RPMI8226 (cell line): ENCODE measurements at places on chromosomes 7 and 10.

GRCh38 chr10:73167458-73167782, 388 bp downstream of the ECD start:
- no peak for DNase-seq

- no peak for DNase-seq
These were observed 48.7 kb downstream of the TPK1 start for GRCh38 chr7:144787127-144787526.

- DNase-seq = no peak
These were observed 219.4 kb upstream of the CELF2 start for GRCh38 chr10:10798102-10798863.

DNA sequence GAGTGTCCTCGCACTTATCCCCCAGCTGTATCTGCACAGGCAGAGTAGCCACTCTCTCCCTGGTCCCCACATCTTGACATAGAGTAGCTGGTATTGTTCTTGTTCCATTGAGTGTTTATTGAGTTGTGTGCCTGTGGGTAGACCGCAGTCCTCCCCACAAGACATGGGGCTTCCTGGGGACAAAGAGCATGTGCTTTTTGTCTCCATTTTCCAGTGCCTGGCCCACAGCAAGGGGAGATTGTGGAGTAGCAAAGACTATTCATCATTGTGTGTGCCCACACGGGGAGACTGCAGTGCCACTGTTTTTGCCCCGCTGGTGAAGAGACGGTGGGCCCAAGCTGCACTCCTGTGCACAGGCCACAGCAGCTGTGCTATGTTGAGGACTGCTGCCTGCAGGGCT, 63.5 kb downstream of the FRMPD2 start:
- no peak for DNase-seq

- DNase-seq = no peak
These were observed 25.1 kb downstream of the TBXAS1 start for GRCh38 chr7:139854124-139854511.

DNA sequence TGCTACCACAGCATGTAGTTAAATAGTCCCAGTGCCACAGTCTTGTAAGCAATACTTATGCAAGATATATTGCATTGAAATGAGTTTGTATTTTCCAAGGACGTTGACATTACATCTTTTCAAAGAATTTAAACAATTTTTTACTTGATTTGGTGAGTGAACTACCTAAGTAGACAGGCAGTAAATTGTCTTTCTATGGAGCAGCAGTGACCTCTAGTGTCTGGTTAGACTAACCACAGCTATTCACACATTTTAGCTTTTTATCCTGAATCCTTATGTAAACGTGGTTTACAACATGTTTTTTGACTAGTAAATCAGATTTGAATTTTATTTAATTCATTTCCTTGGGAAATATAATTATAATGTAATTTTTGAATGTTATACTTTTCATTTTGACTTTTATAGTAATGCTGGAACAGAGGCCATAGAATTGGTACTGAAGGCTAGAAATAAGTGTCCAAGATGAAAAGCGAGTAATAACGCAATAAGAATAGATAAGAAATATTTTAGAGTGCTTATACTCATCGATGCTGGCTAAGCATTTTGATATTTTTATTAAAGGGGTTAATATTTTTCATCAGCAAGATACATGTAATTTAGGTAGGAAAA, 5.6 kb downstream of the LRRTM3 start:
- DNase-seq = peak; percentile 56

GRCh38 chr7:35657125-35657524, 37.8 kb downstream of the HERPUD2 start:
- no peak for DNase-seq

DNA sequence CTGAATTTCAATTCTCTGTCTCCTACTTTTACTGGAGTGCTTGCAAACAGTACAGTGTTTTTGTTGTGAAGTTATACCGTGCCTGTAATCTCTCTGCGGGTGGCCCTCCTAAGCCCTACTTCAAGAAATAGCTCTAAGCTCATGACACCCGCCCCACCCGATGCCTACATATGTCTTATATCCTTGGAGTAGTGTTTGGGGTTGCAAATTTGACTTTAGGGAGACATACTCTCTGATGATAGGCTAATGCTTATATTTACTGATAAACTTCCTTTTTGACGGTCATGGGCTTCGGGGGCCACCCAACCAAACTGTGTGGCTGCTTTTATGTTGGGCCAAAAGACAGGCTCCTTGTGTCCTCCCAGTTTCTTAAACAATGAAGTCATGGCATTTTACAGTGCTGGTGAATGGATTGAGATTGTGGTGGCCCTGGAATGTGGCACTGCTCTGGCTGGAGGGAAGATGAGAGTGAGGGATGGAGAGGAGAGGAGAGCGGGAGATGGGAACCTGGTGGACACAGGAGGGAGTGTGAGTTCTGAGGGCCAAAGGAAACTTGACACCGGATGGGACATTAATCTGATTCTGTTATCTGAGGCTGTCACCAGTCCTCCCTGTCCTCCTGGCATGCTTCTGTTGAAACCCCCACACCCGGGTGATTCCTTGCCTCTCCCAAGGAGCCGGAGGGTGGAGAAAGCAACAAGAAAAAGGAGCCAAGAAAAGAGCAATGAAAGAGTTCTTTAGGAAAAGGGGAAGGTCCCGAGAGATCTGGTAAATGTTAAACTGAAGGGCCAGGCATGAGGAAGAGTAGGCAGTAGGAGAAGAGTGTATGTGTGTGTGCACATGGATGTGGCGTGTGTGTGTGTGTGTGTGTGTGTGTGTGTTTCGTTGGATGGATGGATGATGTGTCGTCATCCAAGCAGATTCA, 113.3 kb downstream of the TCF7L2 start:
- no peak for DNase-seq

- DNase-seq = peak; percentile 82
These were observed 43.3 kb upstream of the CYTH3 start for GRCh38 chr7:6315746-6316145.

DNA sequence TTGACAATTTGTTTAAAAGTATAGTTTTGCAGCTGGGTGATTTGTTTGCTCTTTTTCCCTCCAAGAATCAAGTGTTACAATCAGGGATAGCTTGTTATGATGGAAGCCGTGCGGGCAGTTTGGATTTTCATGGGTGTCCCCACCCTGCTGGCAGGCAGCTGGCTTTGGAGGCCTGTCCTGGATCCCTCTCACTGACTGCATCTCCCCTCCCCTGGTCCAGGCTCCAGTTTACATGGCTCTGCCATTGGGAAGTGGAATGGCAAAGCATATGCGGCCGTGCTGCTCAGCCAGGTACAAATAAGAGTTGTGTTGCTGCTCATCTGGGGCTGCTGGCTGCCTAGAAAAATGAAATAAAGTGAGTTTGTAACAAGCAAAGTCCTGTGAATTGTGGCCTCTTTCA, 76.0 kb downstream of the CXCL12 start:
- DNase-seq = no peak

DNA sequence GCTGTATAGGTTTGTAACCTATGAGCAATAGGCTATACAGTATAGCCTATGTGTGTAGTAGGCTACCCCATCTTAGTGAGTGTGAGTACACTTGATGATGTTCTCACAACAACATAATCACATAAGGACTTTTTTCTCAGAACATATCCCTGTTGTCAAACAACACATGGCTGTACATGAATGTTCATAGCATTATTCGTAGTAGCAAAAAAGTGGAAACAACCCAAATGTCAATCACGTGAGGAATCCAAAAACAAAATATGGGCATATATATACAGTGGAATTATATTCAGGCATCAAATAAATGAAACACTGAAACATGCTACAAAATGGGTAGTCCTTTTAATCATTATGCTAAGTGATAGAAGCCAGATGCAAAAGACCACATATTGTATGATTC, 31.1 kb downstream of the CCDC172 start:
- no peak for DNase-seq

DNA sequence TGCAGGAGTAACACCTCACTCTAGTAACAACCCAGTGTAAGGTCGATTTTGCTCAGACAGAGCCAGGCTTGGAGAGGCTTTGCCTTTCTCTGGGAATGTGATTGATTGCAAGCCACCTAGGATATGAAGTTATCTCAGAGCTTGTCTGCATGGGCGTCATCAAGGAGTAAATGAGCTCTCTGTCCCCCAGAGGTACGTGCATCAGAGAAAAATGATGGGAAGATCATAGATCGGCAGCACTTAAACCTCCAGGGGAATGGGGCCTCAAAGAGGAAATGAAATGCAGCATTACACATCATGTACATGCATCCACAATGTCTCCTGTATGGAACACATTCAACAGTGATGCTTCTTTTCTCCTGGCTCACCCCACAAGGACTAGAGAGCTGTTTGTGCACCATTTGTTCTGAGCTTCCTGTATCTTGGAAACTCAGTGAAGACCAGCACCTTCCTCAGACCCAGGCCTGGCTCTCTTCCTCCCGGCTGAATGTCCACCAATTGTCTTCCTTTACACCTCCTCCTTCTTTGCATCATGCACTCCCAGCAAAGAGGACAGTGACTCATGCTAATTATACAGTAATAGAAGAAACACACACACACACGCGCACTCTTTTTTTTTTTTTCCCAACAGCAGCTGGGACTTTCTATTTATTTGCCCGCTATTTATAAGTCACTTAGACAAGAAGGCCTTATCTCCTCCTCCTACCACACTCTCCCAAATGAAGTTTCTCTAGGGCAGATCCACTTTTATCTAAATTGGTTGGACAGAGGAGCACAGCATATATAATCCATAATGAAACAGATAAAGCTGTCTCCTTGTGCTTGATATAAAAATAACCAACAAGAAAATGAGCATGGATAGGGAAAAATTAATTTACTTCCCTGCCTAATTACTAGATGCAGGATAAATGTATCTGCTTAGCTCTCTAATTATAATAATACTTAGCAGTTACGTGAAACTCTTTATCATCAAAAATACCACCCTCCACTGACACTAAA, 990.7 kb downstream of the CCSER2 start:
- DNase-seq = no peak

DNA sequence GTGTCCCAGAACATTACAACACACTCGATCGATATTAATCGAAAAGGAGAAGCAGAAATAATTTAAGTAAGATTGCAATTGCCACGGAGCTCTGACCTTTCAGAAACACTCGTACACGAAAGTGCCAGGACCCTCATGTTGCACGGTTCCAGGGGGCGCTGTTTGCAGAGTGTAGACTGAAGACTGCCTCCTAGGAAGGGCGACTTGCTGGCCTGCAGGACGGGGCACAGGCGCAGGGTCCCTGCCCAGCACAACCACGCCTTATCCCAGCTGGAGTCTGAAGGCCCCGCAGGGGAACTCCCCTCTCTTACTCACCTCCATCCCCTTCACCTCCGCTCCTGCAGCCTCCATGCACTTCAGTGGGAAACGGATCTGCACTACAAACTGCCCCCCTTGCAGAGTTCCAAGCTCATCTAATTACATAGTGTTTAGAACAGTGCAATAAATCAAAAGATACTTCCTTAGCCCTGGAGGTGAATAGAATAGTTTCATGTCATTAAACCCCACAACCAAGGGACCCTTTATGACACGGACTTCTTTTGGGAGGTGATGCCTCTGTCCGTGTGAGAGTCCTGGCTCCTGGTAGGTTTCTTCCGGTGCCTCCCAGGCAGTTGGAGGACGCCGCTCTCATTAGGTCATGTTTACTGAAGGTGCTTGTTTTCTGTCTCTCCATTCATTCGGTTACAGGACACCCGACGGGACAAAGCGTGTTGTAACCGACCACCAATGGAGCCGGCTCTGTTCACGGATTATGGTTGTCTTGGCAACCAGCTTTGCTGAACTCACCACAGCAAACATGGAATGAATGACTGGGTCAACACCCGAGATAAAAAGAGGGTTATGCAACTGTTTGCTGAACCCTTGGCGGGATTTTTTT, 262.2 kb downstream of the BAMBI start:
- no peak for DNase-seq

DNA sequence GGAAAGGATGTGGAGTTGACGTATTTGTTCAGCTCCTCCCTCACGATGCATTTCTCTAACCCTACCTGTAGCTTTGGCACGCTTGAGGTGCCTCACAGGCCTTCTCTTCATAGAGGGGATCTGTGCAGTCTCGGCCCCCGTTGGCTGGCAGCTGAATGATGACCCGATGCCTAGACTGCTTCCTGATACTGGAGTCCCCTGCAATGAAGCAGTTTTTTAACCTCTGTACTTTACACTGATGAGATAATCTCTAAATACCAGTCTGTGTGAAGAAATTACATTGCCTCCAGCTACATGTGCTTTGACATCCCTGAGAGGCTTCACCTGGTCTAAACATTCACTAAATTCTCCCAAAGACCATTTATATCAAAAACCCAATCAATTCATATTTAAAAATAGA, 370.1 kb downstream of the THSD7A start:
- DNase-seq = no peak

DNA sequence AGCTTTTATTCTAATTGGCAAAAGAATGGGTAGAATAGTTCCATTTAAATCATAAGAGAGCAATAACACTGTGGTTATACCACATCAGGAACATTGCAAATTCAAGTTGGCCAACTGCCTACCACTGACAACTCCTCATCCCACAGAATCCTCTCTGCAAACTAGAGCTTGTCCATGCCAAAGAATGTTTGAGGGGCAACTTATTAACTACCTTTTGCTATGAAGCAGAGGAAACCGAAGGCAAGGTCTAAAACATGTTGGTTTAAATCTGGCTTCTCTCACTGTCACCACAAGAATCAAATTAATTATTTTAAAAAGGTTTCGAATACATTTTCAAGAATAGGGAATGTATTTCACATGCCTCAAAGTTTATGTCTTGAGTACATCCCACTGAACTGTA, 36.0 kb downstream of the RHOBTB1 start:
- no peak for DNase-seq

GRCh38 chr10:49083261-49083660, 32.1 kb downstream of the VSTM4 start:
- DNase-seq = peak; percentile 42

DNA sequence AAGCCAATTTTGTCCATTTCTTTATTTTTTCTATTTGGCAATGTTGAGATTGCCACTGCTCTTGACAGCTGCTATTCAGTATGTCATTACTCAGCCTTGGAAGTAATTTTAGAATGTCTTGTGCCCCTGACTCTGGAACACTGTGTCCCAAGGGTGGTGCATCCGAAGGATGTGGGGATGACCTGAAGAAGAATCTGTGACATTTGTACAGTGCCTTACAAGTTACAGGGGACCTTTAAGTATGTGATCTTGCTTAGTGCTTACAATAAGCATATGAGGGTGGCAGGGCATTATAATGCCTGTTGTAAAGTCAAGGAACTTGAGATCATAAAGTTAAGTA, 239.5 kb downstream of the REEP3 start:
- DNase-seq = no peak

GRCh38 chr7:289756-290553, at the start of gene FOXL3:
TSS of gene FOXL3 (plus strand) at chr7:290170. CDS start at chr7:290170, 0 bp downstream.
- DNase-seq = no peak
